Stimulated activated CD8-positive, alpha-beta memory T cell treated with anti-CD3 and anti-CD28 coated beads, Interleukin-4, amount 100 ng/mL, for 1 hour (primary cell): ENCODE measurements at places on chromosomes 12 and 14.

DNA sequence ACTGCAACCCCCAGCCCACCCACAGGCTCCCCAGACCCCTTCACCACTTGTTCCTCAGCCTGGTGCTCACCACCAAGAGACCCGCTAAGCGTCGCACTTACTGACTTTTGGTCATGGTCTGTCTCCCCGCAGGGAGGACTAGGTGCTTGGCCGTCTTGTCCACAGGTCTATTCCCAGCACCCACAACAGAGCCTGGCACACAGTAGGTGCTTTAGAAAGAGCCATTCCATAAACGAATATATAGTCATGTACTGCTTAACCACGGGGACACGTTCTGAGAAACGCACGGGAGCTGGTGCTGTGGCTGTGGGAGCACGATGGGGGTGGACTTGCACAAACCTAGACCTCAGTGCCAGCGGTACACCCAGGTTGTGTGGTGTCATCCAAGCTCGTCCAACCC, 34.0 kb downstream of the NCOR2 start:
- no peak for DNase-seq

DNA sequence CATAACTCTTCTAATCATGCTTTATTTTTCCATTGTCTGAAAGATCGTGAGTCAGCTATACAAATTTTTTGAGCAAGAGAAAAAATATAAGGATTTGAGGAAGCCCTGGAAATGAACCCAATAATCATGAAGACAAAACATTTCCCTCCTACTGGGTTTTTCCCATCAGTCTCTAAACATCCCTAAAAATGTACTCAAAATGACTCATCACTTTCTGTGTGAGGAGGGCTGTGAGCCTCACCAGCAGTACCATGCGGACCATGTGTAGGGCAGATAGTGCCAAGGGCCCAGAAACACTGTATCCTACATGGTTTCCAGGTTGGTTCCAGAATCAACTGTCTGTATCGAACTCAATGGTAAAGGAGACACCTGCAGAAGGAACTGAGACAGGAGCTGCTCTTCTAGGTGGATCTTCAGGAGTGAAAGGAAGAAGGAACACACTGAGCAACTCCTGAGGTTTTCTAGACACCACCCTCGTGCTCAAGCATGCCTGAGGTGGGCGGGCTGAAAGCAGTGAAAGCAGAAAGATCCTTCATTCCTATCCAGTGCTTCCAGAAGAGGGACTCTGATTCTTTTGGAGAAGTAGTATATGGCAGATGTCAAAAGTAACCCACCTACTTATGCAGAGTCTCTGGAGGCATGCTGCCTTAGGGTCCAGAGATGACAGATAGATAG, 48.6 kb upstream of the RHOJ start:
- no peak for DNase-seq

- no peak for DNase-seq
Measured at GRCh38 chr12:92465786-92466295, 236.9 kb upstream of the PLEKHG7 start.

GRCh38 chr14:52153939-52154338, 85.1 kb upstream of the NID2 start:
- no peak for DNase-seq

DNA sequence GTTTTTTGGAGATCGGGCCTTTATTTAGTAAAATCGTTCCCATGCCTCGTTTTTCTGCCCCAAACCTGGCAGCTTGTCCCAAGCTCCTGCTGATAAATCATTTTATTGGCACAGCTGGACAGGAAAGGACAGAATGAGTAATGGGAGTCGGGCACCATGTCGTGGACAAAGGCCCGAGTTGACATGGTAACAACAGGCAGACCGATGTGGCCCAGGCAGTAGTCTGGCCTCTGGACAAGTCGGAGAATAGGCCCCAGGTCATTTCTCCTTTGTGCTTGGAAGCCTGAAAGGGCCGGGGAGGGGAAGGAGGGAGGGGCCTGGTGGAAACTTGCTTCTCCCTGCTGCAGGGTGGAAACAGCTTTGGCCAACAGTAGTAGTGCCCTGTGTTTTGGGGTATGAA, 234.9 kb downstream of the SUDS3 start:
- DNase-seq, result no peak
